ENCODE measurements at places on chromosomes 13 and 19. TPM values are rescaled to one million over a fixed set of nuclear protein-coding genes. Genes with fewer than 3 reads are reported as not detected.

KLK8 gene
- 418 TPM for total RNA-seq

ZNF284 gene
- 0.36 TPM for total RNA-seq

CGB1 gene
- total RNA-seq: not detected

TPP2 gene
- total RNA-seq: 17.3 TPM

IL4I1 gene
- total RNA-seq: not detected

DNA sequence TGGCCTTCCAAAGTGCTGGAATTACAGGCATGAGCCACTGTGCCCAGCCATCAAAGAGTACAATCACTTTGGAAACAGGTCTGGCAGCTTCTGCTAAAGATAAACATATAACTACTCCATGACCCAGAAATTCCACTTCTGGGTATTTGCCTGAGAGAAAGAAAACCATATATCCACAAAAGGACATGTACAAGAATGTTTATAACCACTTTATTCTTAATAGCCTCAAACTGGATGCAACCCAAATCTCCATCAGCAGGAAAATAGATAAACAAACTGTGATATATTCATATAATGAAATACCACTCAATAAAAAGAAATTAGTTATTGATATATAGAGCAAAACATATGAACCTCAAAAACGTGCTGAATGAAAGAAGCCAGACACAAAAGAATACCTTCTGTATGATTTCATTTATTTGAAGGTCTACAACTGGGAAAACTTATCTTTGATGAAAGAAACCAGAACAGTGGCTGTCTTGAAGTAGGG lies 40.5 kb downstream of the TEX26 start:
- ATAC-seq: no peak

DNA sequence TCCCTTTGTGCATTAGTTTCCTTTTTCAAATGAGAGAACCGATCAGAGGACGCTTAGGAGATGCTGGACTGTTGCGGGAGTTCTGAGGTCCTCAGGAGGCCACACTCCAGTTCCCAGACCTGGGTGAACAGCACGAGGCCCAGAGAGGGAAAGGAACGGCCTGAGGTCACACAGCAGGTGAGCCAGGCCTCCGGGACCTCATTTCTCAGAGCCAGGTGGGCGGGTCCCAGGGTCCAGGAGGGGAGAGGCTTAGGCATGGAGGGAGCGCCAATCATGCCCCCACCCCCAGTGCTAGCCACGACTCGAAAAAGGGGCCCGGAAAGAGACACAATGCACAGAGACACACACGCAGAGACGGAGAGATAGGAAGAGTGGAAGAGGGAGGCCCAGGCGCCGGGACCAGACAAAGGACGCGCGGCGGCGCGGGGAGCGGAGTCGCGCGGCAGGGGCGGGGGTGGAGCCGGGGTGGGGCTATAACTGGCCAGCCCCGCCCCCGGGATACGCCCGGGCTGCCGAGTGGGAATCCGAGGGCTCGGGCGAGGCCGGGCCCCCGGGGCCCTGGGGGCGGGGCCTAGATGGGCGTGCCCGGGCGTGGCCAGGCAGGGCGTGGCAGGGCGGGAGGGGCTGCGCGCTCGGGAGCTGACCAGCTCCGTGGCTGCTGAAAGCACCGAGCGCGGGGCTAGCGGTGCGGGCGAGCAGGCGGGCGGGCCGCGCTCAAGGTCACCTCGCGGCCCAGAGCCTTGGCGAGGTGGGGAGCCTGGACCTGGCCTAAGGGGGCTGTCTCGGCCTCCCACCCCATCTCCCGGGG lies 1.6 kb downstream of the ELAVL3 start:
- no peak for ATAC-seq

GRCh38 chr13:35566340-35566739 lies 89.9 kb upstream of the MAB21L1 start:
- ATAC-seq: no peak

DNA sequence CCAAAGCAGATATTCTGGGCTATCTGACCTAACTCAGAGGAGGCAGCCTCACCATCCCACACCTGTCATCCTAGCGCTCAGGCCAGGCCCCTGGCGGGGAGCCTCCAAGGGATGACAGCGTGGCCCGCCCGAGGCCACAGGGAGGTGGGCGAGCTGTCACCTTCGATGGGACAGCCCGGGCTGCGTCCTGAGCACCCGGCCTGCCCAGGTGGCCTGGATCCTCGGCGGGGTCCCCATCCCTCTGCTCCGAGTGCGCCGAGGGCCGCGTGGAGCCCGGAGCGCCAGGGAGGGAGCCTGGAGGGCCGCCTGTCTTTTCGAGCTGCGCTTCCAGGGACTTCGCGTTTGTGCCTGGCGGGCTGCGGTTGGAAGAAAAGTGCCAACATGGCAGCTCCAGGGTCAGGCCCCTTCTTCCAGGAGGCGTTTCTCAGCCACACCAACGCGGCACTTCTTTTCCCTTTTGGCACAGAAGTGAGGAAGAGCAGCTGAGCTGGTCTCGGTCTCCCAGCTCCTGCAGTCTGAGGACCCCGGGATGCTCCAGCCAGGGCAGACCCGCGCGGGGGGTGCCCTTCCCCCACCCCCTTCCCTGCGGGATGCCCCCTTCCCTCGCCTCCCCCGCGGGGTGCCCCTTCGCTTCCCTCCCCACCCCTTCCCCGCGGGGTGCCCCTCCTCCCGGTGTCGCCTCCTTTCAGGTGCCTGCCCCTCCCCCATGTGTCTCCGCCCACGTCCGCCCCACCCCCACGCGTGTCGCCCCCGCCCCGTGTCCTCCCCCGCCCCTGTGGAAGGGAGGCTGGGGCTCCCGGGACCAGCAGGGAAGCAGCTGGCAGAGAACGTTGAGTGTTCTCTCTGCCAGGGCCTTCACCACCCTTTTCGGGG lies 42.3 kb downstream of the GJA3 start:
- peak; percentile 72 for ATAC-seq

GRCh38 chr13:48686636-48687210 lies 33.0 kb downstream of the CYSLTR2 start:
- ATAC-seq: no peak

DNA sequence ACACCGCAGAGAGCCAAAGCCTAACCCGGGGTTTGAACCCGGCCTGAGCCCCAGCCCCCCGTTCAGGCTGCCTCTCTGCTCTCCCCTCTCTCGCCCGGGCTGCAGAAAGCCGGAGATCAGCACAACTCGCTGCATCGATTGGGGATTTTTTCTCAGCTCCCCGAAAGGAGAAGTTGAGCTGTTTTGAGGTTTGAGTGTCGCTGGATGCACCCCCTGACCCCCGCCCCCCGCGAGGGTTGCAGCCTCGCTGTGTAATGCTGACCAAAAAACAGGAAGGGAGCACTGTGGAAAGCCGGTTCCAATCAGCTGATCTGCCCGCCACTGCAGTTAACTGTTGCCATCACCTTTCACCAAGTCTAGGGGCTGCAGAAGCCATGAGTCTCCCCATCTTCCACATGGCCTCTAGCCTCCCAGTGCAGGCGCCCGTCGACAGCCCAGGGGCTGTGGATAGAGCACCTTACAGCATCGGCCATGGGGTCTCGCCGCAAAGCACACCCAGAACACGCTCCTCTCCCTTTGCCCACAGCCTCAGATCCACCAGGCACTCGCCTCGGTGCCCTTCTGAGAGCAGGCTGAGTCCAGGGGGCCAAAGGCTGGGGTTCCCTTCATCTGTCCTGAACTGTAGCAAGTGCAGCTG lies 34.5 kb downstream of the MYO9B start:
- no peak for ATAC-seq

- no peak for ATAC-seq
These were observed 1235.3 kb upstream of the ATXN8OS start for GRCh38 chr13:68872338-68872737.

GRCh38 chr19:50639121-50640112 lies at the start of gene SYT3:
SYT3 (minus strand) TSS chr19:50639881; CDS start chr19:50637411, 2,470 bp downstream.
- ATAC-seq: no peak

- no peak for ATAC-seq
These were observed 20.4 kb upstream of the OBI1 start for GRCh38 chr13:78679329-78679728.

- peak; percentile 43 for ATAC-seq
These were observed 1.2 kb downstream of the MKNK2 start for GRCh38 chr19:2049741-2050348.

Data from esophagus mucosa (tissue), 1 donor.